ENCODE measurements at places on chromosomes 1 and 21.

DNA sequence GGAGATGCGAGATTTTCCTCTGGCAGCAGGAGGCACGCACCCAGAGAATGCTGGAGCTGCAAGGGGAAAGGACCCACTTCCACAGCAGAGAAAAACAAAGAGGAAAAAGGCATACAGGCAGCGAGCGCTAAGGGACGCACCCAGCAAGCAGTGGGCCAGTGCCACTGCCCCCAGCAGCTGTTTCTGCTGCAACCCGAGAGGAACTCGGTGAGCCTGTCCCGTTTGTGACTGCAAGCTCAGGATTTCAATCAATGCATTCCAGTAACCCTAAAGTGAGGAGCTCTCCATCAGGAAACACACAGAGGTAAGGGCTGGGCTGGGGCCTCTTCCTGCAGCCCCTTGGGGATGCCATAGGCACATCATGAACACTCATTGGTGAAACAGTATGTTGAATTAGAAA lies 58.7 kb downstream of the ACP6 start:
- no peak for DNase-seq

GRCh38 chr1:44049839-44050238 lies 18.6 kb upstream of the SLC6A9 start:
- DNase-seq, result no peak

DNA sequence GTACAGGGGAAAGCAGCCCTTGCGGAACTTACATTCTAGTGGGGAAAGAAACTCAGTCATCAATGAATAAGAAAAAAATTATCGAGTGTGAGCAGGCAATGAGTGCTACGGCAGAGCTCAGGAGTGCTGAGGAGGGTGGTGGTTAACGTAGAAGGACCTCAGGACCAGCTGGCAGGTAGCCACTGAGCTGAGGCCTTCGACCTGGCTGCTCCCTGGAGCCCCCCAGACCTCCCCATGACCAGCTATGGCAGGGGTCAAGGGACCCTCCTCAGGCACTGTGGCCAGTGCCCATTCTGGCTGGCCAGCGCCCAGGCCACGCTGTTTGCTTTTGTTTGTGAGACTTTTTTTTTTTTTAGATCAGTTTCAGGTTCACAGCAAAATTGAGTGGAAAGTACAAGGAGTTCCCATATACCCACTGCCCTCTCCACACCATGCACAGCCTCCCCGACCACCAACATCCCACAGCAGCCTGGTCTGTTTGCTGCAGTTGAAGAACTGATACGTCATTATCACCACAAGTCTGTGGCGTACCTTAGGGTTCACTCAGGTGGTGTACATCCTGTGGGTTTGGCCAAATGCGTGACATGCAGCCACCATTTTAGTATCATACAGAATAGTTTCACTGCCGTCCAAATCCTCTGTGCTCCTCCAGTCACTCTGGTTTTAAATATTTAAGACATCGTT lies 11.8 kb upstream of the TTC22 start:
- DNase-seq, result no peak

DNA sequence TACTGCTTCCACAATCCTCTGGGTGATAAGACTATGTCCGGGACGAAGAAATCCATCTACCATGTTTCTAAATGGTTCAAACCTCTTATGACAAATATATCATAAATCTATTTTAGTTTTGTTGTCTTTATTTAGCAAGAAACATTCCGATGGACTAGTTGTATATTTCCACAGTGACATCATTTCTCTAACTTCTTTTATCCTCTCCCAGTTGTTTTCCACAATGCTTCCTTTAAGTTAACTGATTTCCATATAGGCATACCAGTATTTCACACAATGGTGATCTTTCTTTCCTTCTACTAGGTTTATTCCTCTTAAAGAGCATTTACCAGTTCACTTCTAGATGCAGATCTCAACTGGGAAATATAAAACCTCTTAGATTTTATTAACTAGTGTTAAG lies 44.8 kb downstream of the USP1 start:
- DNase-seq, result no peak

- no peak for DNase-seq
Observed at GRCh38 chr1:31033598-31033997, 31.9 kb downstream of the PUM1 start.

- DNase-seq, result no peak
Observed at GRCh38 chr1:77802026-77802425, 22.6 kb downstream of the MIGA1 start.

- DNase-seq, result no peak
Observed at GRCh38 chr1:159211331-159212136, 6.9 kb downstream of the ACKR1 start.

- DNase-seq, result no peak
Observed at GRCh38 chr1:65418522-65419185, 1.8 kb upstream of the LEPR start.

GRCh38 chr1:206109718-206110117 lies 7.5 kb downstream of the AVPR1B start:
- DNase-seq, result no peak

GRCh38 chr1:117653732-117654492 lies 48.1 kb downstream of the TENT5C start:
- DNase-seq, result peak; percentile 7

- DNase-seq, result peak; percentile 95
Observed at GRCh38 chr1:170145770-170146676, at the start of gene NTMT2. NTMT2 (plus strand) TSS chr1:170145959; CDS start chr1:170146108, 149 bp downstream.

GRCh38 chr1:193674292-193674944 lies 488.0 kb upstream of the B3GALT2 start:
- DNase-seq, result no peak

- peak; percentile 79 for DNase-seq
Observed at GRCh38 chr1:234478152-234478480, 863 bp downstream of the TARBP1 start.

DNA sequence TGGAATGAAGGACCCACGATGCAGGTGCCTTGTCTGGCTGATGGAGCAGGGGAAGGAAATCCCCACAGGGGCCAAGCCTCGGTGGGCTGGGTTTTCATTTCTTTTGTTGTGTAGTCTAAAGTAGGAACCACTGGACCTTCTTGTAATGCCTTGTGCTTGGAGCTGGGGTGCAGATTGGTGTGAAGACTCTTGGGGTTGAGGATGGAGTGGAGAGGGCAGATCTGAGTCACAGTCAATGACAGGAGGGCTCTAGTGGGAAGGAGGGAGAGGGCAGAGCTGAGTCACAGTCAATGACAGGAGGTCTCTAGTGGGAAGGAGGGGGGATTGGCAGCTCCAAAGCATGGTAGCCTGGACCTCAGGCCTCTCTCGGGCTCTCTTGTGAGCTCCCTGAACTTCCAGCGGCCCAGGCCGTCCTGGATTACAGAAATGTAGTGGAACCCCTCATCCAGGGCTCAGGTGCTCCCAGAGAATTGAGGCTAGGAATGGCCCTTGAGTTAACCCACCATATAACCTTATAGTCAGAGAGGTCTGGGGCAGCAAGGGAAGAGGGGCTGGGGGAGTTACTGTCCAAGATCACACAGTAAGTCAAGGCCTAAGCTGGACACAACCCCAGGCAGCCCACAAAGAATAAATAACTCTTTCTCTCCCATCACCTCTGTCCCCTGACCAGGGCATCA lies 313.8 kb downstream of the MATN1 start:
- DNase-seq, result no peak

DNA sequence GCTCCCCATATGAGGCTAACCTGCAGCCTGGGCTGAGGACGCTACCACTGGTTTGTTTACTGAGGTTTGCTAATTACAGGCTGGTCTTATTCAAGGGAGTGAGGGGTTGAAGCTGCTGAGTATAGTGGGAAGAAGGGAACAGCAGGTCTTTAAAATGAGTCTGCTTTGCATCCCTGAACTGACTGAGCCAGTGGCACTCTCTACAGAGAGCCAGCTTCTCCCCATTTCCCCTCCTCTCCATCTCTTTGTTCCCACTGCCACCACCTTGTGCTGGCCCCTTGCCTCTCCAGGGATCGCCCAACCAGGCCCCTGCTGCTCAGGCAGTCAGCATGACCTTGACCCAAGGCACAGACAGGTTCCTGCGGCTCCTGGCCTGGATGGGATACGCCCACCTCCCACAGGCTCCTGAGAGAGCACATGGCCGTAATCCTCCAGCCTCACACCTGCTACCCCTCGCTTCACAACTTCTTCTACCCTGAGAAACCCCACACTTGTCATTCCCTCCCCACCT lies 45.0 kb downstream of the IER5 start:
- DNase-seq, result no peak

DNA sequence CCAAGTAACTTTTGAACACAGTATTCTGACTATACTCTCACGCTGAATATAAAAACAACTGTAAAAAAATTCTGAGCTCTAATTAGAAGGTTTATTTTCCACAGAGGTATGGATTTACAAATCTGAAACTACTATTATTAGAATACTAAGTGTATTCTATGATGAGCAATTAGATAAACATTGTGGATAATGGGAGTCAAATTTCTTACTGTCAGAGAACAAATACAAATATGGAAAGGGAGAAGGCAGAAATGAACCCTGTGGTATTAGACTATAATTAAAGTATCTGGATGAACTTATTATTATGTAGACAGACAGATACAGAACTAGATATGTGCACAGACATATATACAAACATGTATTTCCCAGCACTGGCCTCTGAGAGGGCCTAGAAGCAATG lies 22.6 kb downstream of the ALDH9A1 start:
- DNase-seq, result no peak

GRCh38 chr1:155646307-155646706 lies 36.3 kb downstream of the MSTO1 start:
- DNase-seq, result no peak

GRCh38 chr1:68202239-68202832 lies 30.0 kb downstream of the WLS start:
- no peak for DNase-seq

- no peak for DNase-seq
Observed at GRCh38 chr1:154940651-154941194, 4.2 kb upstream of the PMVK start.

DNA sequence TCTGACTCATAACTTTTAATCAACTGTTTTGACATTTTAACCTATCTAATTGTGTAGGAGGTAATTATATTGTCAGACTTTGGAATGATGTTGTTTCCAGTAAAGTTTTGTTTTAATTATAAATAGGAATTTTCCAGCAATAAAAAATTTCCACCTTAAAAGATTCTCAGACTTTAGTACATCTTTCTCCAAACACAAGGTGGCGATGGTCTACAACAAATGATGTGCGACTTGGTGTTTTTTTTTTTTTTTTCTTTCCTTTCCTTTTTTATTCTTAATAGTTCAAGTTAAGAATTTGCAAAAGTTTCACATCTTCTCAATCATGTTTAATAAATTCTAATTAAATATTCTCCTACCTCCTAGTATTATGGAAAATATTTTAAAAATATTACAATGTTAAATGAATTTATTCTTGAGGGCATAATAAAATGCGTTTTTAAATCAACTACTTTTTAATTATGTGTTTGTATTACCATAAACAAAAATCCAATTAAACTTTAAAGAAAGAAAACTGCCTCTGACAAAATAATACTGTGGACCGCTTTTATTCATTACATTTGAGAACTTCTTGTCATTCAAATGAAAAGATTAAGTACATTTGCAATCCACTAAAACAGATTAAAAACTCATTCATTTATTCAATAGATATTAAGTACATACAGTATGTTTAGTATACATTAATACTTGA lies 4.4 kb upstream of the ADAMTS1 start:
- peak; percentile 84 for DNase-seq

- no peak for DNase-seq
Observed at GRCh38 chr1:150508982-150509381, 1.1 kb downstream of the ECM1 start.

GRCh38 chr1:231512147-231512698 lies 16.2 kb upstream of the TSNAX start:
- DNase-seq, result no peak

GRCh38 chr1:41020109-41020576 lies 1.4 kb downstream of the SLFNL1 start:
- no peak for DNase-seq

- no peak for DNase-seq
Observed at GRCh38 chr1:55718758-55719671, 503.9 kb upstream of the USP24 start.

DNA sequence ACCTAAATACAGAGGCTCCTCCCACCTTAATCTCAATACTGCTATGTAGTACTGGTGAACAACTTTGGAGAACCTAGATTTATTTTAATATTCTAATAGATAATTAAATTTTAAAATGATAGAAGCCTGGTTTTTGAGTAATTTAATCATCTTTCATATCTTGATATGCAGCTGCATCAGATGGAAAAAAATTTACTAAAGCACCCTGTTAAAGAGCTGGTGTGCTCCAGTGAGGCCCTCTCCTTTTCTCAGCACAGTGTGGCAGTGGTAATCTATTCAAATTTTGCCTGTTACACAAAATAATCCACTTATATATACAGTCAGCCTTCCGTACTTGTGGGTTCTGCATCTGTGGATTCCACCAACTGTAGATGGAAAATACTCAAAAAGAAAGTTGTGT lies 82.8 kb downstream of the LRRC8C start:
- DNase-seq, result no peak

GRCh38 chr1:203169770-203170520 lies 5.7 kb downstream of the MYBPH start:
- no peak for DNase-seq

DNA sequence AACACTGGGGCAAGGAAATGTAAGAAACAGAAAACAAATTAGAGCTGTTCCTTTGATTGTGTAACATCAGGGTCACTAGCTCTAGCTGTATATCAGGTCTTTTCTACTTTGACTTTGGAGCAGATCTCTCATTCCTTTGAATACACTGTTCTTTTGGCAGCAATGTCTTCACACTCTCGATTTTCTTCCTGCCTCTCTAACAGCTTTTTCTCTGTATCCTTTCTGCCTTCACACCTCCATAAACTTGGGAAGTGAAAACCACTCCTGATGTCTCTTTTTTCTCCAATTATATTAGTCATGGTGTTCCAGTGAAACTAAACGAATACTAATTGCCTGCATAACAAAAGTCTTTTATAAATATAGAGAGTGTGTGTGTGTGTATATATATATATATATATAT lies 1458.0 kb downstream of the NCAM2 start:
- DNase-seq, result no peak

DNA sequence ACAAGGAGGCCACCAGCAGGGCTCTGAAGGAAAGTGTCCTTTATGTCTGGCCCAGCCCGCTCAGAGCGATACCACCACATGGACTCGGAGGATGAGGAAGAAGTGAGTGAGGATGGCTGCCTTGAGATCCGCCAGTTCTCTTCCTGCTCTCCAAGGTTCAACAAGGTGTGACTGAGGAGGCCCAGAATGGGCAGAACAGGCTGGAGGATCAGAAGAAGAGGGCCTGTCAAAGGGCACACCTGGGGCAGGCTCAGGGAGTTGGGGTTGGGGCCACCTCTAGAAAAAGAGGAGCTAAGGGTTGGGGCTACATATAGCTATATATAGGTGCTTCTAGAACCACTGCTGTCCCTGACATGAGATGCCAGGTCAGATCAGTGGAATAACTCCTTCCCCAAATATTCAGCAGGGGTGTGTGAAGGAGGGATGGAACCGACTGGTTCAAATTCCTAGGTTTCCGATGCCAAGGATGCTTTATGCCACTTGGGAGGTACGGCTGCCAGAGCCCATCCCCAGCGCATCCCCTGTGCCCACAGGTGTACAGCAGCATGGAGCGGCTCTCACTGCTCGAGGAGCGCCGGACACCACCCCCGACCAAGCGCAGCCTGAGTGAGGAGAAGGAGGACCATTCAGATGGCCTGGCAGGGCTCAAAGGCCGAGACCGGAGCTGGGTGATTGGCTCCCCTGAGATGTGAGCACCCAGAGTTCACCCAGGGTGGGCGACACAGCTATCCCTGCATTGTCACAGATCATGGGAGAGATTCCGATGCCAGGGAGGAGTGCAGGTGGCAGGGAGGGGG lies 102.2 kb downstream of the PIK3R3 start:
- DNase-seq, result no peak

Measured in NCI-H1417 (cell line).